ENCODE measurements at places on chromosomes 7 and 10.

DNA sequence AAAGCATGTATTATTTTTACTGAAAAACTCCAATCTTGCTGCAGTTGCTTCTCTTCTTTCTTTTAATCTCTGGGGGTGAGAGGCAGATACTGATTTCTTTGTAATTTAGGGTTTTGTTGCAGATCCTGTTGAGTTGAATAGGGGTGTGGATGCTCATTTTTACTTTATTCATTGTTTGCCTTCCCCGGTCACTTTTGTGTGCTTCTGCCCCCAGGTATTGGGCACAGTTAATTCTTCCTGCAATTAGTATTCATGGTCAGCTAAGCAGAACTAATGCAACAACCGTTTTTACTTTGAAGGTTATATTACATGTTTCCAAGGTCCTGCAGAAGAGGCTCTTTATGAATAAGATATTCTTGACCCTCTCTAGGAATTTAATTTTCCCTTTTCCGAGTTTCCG lies 96.4 kb downstream of the BUB3 start:
- DNase-seq: no peak

- DNase-seq: no peak
These were observed 1.8 kb upstream of the GALNT17 start for GRCh38 chr7:71130031-71130679.

- no peak for DNase-seq
These were observed 20.1 kb downstream of the CHUK start for GRCh38 chr10:100209303-100209702.

DNA sequence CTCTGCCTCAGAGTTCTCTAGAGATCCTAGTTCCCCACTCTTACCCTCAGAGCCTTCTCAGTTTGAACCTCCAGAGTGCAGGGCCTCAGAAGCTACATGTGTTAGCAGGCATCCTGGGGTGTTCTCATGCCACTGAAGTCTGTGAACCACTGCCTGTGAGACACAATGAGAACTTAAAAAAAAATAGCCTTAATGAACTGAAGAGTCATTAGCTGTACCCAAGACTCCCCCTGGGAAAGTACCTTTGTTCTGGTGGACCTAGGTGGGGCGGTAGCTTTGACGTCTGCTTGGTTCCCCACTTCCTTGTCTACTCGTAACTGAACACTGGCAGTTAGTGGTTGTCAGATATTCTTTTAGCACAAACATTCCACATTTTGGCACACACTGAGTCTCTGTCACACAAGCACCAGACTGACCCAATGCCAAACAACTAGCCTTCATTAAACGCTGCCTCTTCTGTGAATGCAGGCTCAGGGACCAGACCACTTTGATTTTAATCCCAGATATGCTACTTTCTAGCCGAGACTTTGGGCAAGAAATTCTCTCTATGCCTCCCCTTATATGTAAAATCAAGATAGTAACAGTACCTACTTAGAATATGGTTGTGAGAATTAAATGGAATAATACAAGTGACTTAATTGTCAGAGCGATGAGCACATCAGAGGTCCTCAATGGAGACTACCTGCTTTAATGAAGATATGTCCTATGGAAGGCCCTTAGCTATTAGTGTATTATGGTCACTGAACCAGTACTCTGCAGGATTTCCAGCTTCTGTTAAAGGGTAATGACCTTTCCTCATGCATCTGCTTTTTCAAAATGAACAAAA lies 75.3 kb upstream of the CC2D2B start:
- DNase-seq: no peak

DNA sequence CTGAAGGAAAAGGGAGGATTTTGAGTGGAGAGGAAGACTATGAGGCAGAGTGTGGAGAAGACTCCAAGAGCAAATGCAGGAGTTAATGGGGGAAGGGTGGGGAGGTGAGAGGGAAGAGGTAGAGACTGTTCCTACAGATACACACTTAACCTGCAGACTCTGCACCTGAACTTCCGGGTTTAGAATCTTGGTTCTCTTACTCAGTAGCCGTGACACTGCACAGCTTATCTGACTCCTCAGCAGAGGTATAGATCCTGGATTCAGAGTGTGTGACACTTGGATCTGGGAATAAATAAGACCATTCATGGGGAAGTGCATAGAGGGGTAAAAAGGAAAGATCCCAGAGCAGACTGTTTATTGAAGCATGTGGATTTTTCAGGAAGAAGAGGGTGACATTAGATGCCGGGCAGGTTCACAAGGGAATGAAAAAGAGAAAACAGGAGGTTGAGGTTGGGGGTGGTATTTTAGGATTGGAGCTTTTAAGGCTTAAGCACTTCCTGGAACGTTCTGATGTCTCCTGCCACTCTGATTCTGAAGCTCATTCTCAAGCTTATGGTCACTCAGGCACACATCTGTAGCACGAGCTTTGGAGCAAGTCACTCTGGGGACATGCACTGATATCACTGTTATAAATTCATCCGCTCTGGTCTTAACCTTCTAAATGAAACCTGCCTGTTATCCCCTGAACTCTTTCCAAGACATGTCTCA lies 5.7 kb upstream of the ZC3HAV1L start:
- DNase-seq: no peak

GRCh38 chr10:128386231-128386630 lies 260.0 kb upstream of the MKI67 start:
- no peak for DNase-seq

GRCh38 chr7:116679500-116679899 lies 7.5 kb downstream of the MET start:
- no peak for DNase-seq

GRCh38 chr10:24897326-24897926 lies 55.0 kb downstream of the PRTFDC1 start:
- no peak for DNase-seq

GRCh38 chr7:28800150-28800549 lies 158.0 kb downstream of the TRIL start:
- DNase-seq: no peak

DNA sequence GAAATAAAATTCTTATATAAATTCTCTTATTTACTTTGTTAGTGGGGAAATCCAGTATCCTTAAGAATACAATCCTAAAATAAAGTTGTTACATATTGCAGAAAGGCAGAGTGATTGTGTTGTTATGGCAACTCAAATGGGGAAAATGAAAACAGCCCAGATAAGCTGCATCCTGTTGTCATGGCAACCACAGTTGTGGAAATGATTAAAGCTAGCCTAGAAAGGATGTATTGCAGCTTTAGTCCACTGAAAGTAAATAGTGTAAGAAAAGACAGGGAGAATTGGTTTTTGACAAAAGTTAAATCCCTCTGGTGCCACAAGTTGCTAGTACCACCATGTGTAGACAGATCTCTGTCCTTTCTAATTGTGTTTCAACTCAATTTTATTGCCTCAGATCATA lies 43.2 kb downstream of the BTRC start:
- no peak for DNase-seq

GRCh38 chr7:74164985-74165456 lies 9.1 kb upstream of the EIF4H start:
- DNase-seq: no peak

DNA sequence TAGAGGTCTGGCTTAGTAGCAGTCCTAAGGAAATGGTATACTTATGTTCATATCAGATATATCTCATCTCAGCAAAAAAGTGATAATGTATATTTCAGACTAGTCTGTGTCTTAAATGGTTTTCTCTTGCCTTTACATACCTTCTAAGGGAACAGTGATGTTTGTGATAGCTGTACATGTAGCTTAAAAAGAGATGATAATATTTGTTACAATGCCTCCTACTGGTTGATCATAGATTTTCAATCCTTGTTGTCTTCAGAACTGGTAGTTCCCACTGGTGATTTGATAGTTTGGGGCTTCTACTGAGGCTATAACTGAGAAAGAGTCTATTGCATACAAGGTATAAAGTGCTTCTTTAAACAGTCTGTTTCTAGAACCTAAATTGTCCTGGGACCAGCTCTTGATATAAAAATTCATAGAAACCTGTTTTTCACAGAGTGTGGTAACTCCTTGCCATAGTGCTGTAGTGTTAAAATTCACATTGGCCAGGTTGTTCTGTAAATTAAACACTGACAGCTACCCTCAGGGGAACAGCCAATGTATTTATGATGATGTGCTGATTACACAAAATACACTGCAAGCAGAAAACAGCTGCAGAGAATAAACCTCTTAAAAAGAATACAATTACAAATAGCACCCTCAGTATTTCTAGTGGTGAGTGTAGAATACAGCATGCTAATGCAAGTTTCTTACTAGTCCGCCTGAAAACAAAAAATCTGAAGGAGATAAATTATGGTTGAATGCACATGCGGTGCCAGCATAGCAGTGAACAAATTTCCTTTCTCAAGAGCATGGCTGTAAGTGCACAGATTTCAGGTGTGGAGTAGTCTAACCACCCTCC lies 90.3 kb downstream of the BTRC start:
- peak; percentile 47 for DNase-seq

- DNase-seq: no peak
These were observed 19.7 kb downstream of the SKIDA1 start for GRCh38 chr10:21505711-21506278.

GRCh38 chr10:111885046-111885445 lies 298.5 kb downstream of the GPAM start:
- no peak for DNase-seq

DNA sequence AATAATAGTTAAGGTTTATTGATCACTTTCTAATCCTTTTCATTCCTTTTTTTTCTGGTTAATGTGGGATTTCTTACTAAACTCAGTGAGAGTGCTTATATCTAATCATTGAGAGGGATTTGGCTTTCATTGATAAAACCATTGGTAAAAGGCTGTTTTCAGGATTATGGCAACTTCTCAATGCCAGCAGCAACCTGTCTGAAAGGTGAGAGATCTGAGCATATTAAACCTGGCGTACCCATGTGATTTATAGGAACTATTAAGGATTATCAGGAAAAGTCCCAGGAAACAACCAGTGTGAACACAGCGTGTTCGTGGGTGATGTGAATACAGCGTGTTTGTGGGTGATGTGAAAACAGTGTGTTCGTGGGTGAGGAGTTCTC lies 65.9 kb downstream of the PDIA4 start:
- DNase-seq: no peak

DNA sequence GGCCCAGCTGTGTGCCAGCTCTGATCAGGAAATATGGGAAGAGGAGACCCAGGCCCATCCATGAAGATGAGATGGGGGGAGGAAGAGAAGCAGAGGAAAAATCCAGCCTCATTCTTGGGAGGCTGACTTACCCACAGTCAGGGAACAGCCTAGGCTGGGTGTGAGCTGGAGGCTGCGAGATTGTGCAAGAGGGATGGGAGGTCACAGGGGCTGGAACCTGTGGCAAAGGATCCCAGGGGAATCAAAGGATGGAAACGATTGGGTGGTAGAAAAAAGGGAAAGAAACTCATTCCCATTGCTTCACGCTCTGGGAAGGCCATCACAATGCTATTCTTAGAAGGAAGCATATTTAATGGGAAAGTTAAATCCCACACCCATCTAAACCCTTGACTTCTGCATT lies 26.7 kb upstream of the CRHR2 start:
- DNase-seq: no peak

GRCh38 chr10:52031771-52032170 lies 282.3 kb upstream of the DKK1 start:
- DNase-seq: no peak
